Activated CD4-positive, alpha-beta T cell treated with anti-CD3 and anti-CD28 coated beads, Interleukin-2, amount 50 U/mL, for 4 hours (primary cell): ENCODE measurements at places on chromosomes 5 and 9.
A peak's percentile ranks its signal among the peaks of the same experiment; 100 is the strongest.

DNA sequence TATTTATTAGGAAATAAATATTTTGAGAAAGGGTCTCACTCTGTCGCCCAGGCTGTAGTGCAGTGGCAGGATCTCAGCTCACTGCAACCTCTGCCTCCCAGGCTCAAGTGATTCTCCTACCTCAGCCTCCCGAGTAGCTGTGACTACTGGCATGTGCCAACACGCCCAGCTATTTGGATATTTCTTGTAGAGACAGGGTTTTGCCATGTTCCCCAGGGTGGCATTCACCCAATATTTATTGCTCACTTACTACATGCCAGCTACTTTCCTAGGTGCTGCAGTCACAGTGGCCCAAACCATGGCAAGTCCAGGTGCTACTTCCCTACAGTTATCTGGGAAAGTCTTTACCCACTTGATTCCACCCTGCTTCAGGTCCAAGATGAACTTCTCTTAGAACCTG lies 8.3 kb upstream of the MED7 start:
- no peak for DNase-seq

GRCh38 chr9:118439441-118439840 lies 735.2 kb downstream of the TLR4 start:
- no peak for DNase-seq

DNA sequence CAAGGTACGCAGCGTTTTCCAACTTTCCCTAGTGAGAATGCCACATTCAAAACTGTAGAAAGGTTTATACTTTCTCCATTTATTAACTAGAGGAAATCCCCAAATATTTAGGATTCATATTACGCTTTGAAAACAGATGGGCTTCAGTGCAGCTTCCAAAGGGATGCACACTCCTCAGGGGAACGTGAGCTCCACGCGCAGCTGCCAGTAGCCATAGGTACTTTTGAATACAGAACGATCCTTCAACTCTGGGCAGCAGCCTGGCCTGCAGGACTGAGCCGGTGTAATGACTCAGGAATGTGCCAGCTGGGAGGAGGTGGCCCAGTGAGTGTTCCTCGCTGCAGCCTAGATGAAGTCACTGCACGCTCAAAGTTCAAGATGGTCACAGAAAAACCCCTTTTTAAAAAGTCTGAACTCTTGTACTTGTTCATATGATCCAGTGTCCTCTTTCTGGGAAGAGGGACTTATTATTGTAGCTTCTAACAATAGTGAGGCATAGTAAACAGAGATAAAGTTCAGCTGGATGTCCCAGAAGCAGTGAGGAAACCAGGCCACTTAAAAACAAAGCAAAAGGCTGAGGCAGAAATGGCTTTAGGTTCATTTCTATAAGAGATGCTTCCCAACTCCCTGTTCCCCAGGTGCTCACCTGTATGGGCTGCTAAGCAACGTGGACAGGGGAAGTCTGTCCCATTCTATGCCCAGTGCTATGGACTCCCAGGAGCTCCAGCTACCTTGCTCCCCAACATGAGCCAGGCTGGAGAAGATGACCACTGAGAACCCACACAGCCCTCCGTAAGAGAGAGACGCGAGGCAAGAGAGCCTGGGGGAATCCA lies 130.0 kb downstream of the LHFPL2 start:
- no peak for DNase-seq

GRCh38 chr5:119287547-119288111 lies 68.2 kb upstream of the TNFAIP8 start:
- DNase-seq = peak; percentile 64

DNA sequence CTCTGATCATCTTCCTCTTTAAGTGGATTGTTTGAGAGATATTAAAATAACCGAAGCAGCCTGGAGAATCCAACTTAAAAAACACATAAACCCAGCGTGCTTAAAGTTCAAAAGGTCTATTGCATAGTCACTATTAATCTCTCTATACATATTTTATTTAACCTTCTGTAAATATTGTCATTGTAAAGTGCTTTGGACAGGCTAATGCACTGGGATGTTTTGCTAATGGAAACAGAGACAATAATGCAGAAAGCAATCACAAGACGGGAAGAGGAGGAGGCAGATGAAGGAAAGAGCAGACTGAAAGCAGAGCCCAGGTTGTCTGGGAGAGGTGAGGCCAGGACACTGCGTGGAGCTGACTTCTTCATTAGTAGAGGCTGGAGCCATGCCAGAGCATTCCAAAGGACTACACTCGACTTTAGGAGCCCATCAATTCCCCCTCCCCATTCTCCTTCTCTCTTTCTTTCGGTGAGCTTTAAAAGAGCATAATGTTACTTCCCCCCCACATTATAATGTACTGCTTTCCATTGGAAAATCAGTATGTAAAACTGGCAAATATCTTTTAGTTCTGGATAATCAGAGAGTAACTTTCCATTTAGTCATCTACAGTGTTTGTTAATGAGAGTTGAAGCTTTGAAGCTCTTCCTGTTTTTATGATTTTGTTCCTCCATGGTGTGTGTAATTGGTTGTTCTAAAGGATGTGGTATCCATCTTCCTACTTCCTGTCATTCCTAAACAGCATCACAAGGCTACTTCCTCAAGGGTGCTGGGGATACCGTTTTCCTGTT lies 307.3 kb upstream of the MPDZ start:
- DNase-seq = no peak

- no peak for DNase-seq
Observed at GRCh38 chr9:99406939-99407338, 184.9 kb downstream of the SEC61B start.

GRCh38 chr9:5910413-5911057 lies 19.8 kb downstream of the MLANA start:
- DNase-seq = no peak

DNA sequence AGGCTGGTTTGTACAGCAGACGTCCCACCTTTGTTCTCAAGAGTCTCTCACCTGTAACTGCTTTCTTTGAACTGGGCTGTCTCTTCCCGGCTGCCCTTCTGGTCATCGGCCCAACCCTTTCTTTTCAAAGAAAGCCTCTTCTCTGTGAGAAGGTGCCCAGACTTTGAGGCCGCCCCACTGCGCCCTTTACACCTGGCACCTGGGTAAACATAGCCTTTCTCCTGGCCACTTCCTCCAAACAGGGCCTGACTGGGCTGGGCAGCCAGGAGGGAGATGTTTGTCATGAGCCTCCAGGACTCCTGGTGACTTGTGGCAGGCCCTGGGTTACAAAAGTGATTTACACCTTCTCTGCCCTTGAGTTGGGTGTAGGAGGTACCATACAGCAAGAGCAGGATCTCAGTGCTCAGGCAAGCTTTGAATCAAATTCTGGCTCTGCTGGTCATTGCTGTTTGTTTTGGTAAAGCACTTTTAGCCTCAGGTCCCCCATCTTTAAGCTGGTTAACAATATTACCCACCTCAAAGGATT lies 127.2 kb upstream of the CXCL14 start:
- no peak for DNase-seq

DNA sequence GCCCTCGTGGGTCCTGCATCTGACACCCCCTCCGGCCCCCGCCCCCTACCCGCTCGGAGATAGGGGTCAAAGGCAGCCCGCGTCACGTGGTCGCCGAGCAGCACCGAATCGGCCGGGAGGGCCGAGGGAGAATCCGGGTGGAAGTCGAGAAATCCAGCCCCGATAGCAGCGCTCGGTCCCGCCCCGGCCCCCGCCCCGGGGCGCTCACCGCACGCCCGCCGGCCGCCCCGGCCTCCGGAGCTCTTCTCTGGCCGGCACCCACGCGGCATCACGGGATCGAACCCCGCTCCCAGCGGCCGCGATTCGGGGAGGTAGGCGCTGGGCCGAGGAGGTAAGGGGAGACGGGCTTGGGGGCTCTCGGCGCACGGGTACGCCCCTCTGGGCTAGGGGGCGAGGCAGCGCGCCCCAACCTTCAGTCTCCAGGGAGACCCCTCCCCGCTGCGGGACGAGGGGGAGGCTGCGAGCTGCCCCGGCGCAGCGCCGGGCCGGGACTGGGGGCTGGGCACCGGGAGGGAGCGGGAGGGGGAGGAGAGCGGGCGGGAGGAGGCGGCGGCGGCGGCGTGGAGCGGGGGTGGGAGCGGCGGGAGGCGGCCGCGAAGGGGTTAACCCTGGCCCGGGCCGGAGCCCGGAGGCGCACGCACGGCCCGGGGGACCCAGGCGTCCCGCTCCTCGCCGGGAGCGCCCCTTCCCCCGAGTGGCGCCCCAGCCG lies 22.1 kb upstream of the NDST1 start:
- DNase-seq = peak; percentile 6

DNA sequence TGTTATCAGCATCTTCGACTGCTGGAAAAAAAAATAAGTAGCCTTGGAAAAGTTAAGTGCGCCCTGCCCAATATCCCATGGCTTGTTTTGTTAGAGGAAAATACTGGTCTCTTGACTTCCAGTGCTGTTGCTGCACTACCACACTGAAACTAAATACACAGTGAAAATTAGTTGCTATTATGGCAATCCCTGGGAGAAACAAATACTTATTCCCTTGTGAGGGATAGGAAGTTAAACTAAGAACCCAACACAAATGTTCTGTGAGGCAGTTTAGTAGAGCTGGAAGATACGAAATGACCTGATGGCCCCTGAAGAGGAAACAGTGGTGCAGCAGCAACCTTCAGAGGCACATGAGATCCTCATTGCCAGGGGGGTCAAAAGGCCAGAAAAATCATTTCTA lies 164.0 kb downstream of the ARL15 start:
- DNase-seq = no peak

DNA sequence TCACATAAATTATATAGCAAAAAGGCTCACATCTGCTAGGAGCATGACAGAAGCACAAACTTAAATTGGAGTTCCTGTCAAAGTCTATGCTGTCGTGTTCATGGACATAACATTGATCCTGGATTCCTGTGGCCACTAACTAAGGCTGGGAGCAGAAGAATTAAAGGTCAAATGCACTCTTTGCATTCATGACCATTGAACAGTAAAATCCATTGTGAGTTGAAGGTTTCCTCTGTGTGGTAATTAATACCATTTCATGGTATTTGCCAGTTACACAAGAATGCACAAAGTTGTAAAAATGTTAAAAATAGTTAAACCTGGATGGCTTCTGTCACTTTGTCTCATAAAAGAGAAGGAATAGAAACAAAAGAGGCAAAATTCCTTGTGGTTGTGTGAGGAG lies 242.6 kb downstream of the NPR3 start:
- DNase-seq = no peak

DNA sequence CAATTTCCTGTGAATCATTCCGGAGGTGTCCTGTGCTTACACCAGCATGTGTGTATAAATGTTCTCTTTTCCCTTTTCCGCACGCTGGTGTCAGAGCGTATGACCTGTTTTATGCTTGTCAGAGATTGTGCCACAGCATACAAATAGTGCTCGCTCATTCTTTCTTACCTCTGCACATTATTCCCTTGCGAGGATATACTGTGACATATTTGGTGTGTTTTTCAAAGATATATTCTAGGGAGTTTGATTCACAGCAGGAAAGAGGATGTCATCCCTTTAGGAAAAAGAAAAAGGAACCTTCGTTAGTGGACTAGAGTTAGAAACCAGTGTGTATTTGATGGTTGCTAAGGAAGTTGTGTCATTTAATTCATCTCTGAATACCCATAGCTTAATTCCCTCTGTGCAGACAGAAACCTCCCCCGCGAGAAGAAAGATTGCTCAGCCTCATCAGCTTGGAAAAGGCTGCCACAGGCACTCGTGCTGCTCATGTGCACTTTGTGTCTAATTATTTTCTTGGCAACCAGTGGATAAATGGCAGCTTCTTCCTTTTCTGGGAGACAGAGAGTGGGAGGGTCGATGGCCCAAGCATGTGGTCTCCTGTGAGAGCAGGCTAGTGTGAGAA lies 14.7 kb upstream of the CCIN start:
- DNase-seq = no peak

DNA sequence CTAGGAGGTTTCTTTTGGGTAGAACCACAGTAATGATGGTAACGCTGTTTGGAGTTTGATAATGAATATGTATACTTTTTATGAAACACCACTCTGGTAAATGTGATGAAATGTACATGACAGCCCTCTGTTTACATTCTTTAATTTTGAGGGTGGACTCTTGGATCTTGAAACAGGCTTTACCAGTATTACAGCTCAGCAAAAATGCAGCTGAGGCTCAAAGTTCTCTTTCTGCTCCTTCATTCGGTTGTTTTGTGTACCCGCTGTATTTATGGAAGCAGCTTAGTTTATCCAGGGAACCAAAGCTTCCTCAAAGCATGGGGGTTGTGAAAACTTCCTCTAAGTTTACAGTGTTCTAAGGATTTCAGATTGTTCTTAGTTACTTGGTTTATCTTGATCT lies 11.1 kb downstream of the GAPVD1 start:
- DNase-seq = no peak

- no peak for DNase-seq
Observed at GRCh38 chr5:176642675-176643490, 4.4 kb upstream of the TSPAN17 start.

- no peak for DNase-seq
Observed at GRCh38 chr9:93149361-93149760, 15.3 kb upstream of the NINJ1 start.

GRCh38 chr5:39566891-39567290 lies 142.1 kb upstream of the DAB2 start:
- no peak for DNase-seq

- no peak for DNase-seq
Observed at GRCh38 chr5:76714751-76715485, 1.0 kb upstream of the F2R start.

- no peak for DNase-seq
Observed at GRCh38 chr5:77145666-77146065, 58.6 kb upstream of the ZBED3 start.

DNA sequence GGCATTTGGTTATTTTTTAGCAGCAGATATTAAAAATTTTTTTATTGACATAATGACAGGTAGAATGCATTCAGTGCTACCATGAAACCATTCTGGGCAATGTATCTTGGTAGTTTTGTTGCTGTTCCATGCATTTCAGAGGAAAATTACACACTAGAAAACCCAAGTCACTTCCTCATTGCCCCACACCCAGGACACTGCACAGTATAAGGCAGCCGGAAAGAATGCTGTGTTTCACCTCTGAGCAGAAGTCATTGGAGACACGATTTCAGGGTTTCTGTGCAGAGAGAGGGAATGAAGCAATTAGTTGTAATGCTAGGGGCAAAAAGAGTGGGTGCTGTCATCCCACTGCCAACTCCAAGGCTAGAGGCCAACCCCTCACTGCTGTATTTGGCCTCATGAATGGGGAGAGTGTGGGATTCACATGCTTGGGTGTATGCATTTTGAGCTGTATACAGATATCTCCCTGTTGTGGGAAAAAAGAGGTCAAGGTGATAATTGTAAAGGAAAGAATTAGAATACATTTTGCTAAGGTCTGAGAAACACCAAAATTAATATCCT lies 290.5 kb downstream of the BNC2 start:
- DNase-seq = no peak

DNA sequence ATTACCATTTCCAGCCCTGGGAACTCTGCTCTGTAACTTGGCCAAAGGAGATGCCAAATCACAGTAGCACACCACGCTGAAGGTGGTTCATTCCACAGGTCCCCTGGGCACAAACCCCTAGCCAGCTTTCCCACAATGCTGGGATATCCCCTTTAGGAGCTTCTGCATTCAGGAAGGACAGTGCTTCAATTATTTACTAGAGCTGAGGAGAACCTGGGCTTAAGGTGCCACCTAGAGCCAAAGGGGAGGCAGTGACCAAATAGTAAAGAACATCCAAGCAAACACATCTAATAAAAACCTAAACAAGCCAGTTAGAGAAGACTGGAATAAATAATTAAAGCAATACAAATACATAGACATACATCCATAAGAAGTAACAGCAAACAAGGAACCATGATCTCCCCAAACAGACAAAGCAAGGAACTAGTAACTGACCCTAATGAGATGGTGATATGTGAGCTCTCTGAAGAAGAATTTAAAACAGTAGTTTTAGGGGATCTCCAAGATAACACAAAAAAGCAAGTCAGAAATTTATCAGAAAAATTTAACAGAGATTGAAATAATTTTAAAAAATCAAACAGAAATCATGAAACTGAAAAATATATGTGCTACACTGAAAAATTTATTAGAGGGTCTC lies 14.6 kb downstream of the KIF4B start:
- no peak for DNase-seq
